ENCODE measurements at places on chromosomes 5 and 9.

DNA sequence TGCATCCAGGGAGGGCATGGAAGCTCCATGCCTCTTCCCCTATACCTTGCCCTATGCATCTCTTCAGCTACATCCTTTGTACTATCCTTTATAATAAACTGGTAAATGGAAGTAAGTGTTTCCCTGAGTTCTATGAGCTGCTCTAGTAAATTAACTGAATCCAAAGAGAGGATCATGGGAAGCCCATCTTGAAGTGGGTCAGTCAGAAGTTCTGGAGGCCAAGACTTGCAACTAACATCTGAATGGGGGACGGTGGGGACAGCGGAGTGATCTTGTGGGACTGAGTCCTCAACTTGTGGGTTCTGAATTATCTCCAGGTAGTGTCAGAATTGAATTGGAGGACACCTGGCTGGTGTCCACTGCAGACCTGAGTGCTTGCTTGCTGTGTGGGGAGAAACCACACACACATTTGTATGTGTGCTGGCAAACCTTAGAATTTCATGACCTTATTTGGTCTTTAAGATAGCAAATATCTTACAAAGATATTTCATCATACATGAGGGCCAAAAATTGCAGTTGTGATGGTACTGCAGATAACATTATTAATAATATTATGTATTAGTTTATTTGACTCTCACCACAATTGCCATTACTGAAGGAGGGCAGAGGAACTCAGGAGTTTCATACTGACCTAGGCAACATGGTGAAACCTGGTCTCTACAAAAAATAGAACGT, 5.5 kb upstream of the PRELID2 start:
- no peak for DNase-seq

DNA sequence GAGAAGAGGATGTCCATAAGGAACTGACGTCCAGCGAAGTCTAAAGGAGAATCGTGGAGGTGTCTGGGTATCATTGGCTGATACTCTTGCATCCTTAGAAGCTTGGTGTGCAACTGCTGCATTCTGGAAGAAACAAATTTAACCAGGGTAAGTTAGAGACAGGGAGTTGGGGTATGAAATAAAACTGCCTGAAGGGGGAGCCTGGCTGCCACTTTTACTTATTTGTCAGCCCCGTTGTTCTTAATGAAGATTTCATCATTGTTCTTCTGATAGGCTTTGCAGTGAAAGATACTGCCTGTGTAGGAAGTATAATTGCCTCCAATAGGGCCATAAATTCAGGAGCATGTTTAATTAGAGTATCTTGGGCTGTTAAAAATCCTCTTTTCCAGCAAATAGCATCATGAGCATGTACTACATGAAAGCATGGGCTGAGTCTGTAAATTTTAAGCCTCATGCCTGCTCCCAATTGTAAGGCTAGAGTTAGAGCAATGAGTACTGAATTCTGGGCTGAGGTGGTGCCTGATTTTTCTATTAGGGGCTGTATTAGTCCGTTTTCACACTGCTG, 1264.5 kb upstream of the ACO1 start:
- DNase-seq = no peak

DNA sequence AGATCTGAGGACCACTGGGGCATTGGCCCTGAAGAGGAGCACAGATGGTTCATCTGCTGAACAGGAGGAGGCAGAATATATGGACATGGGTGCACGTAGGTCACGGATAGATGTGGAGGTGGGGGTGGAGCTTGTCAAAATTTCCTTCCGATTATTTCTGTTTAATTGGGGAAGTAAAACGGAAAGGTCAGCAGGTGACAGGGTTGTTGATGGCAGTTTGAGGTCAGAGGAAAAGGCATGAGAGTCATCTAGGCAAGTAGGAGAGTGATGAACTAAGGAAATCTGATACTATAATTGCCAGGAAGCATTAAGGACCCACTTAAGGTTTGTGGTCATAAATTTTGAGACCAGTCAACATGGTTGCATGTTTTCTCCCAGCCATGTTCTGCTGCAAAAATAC, 8.4 kb upstream of the FAM81B start:
- DNase-seq = no peak

- no peak for DNase-seq
These were observed 82.9 kb downstream of the ADAMTS2 start for GRCh38 chr5:179262126-179262920.

GRCh38 chr5:11038772-11039171, 277.7 kb upstream of the DAP start:
- no peak for DNase-seq

DNA sequence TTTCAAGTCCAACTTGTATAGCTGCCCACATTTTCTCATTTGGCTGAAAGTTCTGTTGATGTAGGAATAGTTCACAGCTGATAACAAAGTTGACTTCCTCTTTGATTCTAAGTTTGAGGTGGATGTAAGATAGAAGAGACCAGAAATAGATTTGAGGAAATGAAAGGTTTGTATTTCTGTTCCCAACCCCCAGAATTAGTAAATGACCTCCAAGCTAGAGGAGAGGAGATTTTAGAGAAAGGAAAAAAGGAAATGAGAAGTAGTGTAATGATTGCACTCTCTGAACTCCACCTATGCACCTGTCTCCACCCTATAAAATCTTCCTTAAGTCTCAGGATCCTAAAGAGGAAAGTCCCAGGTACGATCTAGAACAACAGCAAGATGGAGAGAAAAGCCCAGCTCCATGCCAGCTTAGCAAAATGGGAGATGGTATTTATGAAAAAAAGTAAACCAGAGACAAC, 130.4 kb upstream of the POC5 start:
- no peak for DNase-seq

GRCh38 chr5:21142791-21143190, 1154.8 kb upstream of the CDH18 start:
- no peak for DNase-seq

- DNase-seq = no peak
These were observed 32.7 kb upstream of the SLCO6A1 start for GRCh38 chr5:102531506-102531905.

- DNase-seq = no peak
These were observed 38.4 kb downstream of the LHFPL2 start for GRCh38 chr5:78610163-78610583.

DNA sequence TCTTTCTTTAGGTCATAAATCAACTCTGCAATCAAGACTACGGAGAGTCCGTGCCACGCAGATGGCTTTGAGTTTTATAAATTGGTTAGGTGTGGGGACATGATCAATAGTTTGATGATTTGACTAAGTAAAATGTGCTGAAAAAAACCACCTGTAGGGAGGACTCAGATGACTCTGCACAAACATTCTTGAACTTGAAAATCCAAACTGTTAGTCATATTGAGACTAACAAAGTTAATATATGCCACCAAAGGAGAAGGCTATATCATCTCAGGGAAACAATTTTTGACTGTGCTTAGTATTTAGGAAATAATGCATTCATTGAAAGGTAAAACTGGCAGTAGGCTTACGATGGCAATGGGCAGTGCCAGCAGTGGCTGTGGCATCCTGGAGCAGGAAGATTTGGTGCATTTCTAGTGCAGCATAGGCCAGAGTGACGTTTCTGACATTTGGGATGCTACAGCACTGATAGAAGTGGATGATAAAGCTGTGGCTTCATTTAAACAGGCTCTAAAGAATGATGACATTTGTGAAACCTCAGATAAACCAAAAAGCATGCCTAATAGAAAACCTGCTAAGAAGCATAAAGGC, 291.1 kb downstream of the MLLT3 start:
- no peak for DNase-seq

GRCh38 chr5:3590967-3591900, 4.4 kb upstream of the IRX1 start:
- DNase-seq = no peak

DNA sequence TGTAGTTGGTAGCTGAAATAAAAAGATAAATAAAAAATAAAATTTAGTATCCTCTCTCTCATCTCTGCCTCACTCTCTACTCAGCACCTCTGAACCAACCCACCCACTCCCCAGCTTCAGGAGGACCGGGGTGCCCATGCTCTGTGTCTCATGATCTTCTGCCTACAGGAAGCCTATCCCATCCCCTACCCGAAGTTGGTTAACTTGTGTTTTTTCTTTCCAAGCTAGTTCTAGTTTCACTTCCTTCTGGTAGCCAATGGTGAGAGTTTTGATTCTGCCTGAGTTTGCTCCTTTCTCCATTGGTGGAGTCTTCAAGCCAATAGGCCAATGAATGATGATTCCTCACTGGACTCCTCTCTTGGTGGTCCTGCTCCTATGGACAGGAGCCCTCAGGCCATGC, 32.1 kb downstream of the SNX24 start:
- DNase-seq = no peak

DNA sequence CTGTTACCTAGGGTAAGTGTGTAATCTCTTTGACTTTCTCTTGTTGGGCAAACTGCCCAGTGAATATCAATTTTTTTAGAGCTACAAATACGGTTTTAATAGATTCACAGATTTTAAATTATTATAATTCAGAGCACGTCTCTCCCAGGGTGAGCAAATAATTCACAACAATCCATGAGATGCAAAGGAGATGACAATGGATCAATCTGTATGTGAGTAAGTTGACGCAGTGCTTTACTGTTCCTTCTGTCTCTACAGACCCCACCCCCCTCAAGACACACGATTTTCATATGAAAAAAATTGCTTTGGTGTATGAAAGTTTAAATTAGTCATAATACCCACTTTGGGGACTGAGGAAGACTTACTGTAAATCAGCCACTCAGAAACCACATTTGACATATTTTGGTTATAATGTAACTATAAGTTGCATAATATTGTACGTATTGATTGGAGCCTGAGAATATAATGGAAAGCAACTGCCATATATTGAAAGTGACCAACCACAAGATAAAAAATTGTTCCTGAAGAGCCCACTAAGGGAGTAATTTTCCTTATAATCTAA, 201.7 kb downstream of the BNC2 start:
- no peak for DNase-seq

- no peak for DNase-seq
These were observed 28.8 kb downstream of the ASS1 start for GRCh38 chr9:130473566-130473965.

- no peak for DNase-seq
These were observed at the start of gene ABCA2 for GRCh38 chr9:137027369-137028262. Gene ABCA2 (minus strand): TSS chr9:137028237. CDS start chr9:137028140, 97 bp downstream.
